NCI-H2171 (cell line): ENCODE measurements at places on chromosomes 11 and 22.

DNA sequence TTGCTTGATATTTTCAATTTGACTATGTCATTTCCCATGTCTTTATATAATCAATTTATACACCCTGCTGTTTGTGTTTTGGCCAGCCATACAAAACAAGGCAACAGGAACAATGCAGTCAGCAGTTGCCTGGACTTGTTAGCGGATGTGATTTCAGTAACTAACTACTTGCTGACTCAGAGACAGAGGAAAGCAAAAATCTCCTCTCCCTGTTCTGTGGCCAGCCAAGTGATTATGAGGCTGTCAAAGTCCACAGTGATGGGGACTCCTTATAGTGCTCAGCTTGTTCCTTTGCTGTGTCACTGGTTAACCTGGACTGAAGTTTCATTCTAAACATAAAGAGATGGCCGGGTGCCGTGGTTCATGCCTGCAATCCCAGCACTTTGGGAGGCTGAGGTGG lies 32.6 kb upstream of the APLP2 start:
- no peak for DNase-seq

GRCh38 chr11:69867076-69868005 lies 48.1 kb upstream of the FGF3 start:
- DNase-seq: no peak

GRCh38 chr22:29224121-29224858 lies 18.6 kb downstream of the EMID1 start:
- no peak for DNase-seq

DNA sequence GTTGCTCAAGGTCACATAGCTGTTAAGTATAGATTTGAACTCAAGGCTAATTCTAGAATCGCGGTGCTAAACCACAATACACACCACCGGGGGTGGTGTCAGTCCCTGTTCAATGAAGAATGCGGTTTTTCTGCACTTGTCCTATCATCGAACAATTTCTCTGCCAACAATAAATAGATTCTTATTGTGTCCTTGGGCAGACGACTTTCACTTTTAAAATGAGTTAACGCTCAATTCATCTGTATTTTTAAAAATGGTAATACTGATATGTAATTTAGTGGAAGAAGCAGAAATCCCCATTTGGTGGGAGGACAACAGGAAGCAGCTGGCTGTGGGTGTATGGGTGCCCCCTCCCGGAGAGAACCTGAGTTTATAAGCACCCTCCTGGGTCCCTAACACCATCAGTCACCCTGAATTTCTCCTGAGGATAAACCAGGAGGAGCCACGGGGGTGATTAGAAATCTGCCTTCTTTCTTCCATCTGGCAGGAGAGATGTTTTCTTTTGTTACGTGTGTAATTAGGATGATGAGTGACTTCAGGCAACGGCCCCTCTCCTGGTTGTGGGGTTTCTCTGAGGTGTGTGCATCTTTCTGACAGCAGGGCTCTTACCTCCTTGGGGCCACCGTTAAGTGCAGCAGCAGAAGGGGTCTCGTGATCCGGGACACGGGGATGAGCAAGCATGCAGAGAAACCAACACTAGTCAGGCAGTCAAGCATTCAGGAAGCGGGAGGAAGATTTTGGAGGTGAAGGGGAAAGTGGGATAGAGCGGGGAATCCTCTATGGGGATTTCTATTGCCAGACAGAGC lies 87.7 kb downstream of the GRAMD1B start:
- DNase-seq: peak; percentile 29
